ENCODE measurements at places on chromosomes 1 and 21.

GRCh38 chr21:29365661-29366265 lies 67.0 kb downstream of the BACH1 start:
- no peak for DNase-seq

- no peak for DNase-seq
Observed at GRCh38 chr1:54577612-54578011, 29.6 kb downstream of the ACOT11 start.

DNA sequence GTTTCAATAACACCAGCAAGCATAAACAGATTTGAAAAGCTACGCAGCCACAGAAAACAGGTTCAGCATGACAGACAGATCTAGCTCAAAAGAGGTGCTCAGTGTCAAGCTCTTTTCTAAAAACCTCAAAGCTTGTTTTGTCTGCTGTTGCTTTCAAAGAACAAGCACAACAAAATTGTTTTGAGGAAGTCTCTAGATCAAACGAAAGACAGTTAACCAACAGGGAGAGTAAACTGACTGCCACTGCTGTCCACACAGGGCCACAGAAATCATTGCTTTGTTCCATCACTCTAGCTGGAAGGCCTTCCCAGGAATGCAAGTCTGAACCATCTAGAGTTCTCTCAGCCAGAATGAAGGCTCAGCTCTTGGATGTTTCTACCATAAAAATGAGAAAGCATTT lies 12.8 kb downstream of the APP start:
- DNase-seq = no peak

- DNase-seq = peak; percentile 57
Observed at GRCh38 chr1:155080312-155081228, 1.9 kb downstream of the EFNA3 start.

- DNase-seq = no peak
Observed at GRCh38 chr1:200206761-200207160, 179.3 kb downstream of the NR5A2 start.

GRCh38 chr1:176382163-176382562 lies 80.8 kb upstream of the PAPPA2 start:
- DNase-seq = no peak

DNA sequence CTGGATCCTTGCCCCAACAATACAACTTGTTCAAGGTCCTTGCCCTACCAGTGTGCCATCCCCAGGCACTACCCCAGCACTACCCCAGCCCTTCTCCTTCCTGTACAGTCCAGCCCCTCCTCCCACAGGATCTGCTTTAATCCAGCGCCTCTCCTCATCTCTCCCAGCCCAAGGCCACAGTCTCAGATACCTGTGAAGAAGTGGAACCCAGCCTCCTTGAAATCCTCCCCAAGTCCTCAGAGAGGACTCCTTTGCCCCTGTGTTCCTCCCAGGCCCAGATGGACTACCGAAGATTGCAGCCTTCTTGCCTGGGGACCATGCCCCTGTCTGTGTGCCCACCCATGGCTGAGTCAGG lies 6.5 kb upstream of the CDC20 start:
- no peak for DNase-seq

GRCh38 chr1:199690496-199690895 lies 337.0 kb upstream of the NR5A2 start:
- no peak for DNase-seq

DNA sequence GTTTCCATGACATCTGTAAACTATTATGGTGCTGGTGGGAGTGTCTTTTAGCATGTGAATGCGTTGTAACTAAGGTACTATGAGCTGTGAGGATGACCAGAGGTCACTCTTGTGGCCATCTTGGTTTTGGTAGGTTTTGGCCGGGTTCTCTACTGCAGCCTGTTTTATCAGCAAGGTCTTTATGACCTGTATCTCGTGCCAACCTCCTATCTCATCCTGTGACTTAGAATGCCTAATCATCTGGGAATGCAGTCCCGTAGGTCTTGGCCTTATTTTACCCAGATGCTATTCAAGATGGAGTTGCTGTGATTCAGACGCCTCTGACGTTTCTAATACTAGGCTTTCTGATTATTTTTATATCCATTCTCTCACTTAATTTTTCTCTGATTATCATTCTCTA lies 9.4 kb downstream of the NCAM2 start:
- DNase-seq = no peak

- no peak for DNase-seq
Observed at GRCh38 chr1:50295566-50295965, 127.7 kb downstream of the DMRTA2 start.

- no peak for DNase-seq
Observed at GRCh38 chr1:19479351-19480120, 5.8 kb downstream of the CAPZB start.

GRCh38 chr1:211830328-211831142 lies at the start of gene LPGAT1:
LPGAT1 (minus strand) TSS chr1:211830763; CDS start chr1:211829296, 1,467 bp downstream.
- DNase-seq = peak; percentile 70

- DNase-seq = no peak
Observed at GRCh38 chr1:66261364-66261763, 272.6 kb upstream of the SGIP1 start.

DNA sequence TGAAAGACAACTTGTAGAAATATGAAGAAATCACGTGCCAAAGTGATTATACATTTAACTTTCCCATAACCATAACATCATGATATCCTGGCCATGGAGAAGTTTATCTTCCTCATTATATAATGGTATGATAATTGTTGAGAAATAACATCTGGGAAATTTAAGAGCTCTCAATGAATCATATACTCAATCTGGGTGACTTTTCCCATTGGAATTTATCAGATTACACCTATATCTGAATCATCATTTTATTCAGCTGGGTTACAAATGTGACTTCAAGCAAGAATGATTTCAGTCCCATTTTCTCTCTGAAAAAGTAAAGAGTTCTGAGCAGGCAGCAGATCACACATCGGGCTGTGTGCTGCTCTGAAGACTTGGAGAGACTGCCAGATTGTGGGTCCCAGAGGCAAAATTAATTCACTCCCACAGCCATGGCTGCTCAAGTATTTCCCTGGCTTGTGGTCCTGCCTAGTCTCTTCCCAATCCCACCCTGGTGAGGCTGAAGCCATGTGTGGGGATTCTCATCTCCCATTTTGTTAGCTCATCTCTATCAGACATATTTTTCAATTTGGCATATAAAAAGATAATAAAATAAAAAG lies 278.0 kb downstream of the MRPL39 start:
- DNase-seq = no peak

GRCh38 chr1:94702442-94702815 lies 117.7 kb upstream of the SLC44A3 start:
- no peak for DNase-seq

DNA sequence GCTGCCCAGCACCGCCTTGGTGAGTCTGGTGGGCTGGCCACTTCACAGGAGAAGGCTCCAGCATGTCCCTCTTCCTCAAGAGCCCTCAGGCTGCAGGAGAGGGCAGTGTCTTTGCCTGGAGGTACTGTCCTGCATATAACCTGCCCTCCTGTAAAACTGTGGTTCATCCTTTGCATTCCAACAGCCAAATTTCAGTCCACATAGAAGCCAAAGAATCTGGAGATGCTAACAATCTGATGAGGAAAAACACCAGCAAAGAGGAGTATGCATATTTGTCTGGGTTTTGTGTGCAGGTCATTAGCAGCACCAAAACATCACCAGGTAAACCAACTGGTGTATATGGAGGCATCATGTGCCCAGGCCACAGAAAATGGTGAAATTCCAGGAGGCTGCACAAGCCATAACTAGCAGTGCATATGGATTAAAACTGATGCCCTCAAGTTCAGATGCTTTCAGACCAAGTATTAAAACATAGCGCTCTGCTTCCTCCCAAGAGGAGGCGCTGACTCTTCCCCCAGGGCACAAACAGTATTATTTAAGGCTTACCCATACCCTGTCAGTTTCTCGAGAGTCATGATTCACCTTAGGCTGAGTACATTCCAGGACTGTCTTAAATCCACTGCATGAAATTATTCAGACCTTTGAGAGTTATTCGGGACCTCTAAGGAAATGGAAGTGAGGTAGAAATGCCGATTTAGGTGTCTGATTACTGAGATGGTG lies 150.5 kb upstream of the COA6 start:
- no peak for DNase-seq

- no peak for DNase-seq
Observed at GRCh38 chr21:14356746-14357145, 26.2 kb downstream of the HSPA13 start.

DNA sequence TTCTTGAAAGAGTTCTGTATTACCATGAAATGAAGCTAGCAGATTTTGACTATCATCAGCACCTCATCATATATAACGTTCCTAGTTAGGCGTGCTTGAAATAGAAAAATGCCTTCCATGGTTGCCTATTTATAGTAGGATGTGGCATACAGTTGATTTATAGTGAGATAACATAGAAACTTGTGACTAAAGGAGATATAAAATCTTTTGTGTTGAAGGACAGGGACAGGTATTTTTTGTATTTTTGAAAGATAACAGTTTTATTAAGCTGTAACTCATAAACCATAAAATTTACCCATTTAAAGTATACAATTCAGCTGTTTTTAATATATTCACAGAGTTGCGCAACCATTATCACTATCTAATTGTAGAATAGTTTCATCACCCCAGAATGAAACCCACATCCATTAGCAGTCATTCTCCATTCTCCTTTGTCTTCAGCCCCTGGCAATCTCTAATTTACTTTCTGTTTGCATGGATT lies 19.3 kb downstream of the SPEN start:
- DNase-seq = no peak

GRCh38 chr1:28936528-28936927 lies 22.2 kb downstream of the EPB41 start:
- no peak for DNase-seq

GRCh38 chr1:16088351-16088911 lies 15.0 kb upstream of the FAM131C start:
- DNase-seq = no peak

DNA sequence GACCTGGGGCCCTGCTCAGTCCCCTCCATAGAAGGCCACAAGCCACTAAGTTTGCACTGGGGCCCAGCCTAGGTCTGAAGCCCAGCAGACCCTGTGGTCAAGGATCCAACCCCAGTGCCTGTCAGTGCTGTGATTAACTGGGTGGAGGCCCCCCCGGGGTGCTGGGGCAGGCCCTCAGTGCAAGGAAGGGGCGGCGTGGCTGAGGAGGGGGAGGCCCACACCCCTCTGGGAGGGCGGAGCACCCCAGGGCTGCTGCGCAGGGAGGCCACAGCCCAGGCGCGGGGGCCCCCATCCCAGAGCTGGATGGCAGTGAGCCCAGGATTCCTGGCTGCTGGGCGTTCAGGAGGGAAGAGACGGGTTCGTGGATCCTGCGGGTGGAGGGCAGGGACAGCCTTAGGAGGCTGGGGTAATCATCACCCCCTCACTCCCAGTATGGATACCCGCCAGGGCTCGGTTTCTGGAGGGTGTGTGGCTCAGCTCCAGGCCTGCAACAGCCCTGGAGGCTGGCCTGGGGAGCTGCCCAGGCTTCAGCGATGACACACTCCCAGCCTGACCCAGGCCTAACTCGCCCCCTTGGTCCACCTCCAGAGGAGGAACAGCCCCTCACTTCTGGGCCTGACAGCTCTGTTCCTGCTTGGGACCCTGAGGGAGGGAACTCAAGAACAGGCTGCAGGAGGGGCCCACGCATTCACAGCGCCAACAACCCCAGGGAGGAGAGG lies 890 bp downstream of the GJC2 start:
- DNase-seq = no peak

- DNase-seq = no peak
Observed at GRCh38 chr1:174001573-174001972, 20.6 kb downstream of the RC3H1 start.

GRCh38 chr1:156657741-156658319 lies 15.9 kb downstream of the BCAN start:
- DNase-seq = no peak

- DNase-seq = no peak
Observed at GRCh38 chr1:41641941-41642527, 157.6 kb upstream of the EDN2 start.

- DNase-seq = no peak
Observed at GRCh38 chr1:75341537-75341936, 207.3 kb downstream of the LHX8 start.

- DNase-seq = peak; percentile 37
Observed at GRCh38 chr1:183472488-183473216, at the start of gene SMG7. SMG7 (plus strand) TSS chr1:183472499; CDS start chr1:183472621, 122 bp downstream.

GRCh38 chr1:13700521-13701270 lies 708 bp downstream of the PRDM2 start:
- no peak for DNase-seq

- DNase-seq = no peak
Observed at GRCh38 chr1:27531959-27532685, 42.2 kb upstream of the WASF2 start.

DNA sequence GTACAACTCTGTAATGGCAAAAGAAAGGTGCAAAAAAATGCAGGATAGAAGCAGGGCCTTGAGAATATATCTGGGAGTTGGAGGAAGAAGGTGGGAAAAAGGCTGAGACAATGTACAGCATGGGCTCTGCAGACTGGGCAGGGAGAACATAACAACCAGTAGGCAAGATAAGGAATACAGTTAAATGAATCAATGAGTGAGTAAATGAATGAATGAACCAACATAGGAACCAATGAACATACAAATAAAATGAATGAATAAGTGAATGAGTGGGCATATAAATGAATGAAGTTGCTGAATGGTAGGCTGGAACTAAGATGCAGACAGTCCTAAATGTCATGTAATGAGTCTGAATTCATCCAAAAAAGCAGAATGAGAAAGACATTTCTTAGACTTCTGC lies 370.6 kb downstream of the SMYD3 start:
- no peak for DNase-seq

DNA sequence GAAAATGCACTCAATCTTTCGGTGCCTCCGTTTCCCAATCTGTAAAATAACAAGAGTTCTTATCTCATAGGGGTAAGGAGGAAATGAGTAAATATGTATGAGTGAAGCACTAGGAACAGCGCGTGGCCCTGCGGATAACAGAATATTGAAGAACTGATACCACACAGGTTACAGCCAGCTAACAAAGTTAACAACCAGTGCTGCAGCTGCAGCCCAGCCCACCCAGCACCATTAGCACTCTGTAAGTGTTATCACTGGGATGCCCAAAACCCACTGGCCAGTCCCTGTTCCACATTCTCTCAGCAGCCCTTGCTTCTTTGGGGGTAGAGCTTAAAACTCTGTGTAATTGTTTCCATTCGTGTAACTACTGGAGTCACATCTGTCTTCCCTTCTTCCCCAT lies 89.5 kb downstream of the VWA5B1 start:
- no peak for DNase-seq

GRCh38 chr1:115365738-115366137 lies 27.7 kb upstream of the NGF start:
- no peak for DNase-seq

- DNase-seq = no peak
Observed at GRCh38 chr1:164605254-164606091, 46.5 kb downstream of the PBX1 start.

DNA sequence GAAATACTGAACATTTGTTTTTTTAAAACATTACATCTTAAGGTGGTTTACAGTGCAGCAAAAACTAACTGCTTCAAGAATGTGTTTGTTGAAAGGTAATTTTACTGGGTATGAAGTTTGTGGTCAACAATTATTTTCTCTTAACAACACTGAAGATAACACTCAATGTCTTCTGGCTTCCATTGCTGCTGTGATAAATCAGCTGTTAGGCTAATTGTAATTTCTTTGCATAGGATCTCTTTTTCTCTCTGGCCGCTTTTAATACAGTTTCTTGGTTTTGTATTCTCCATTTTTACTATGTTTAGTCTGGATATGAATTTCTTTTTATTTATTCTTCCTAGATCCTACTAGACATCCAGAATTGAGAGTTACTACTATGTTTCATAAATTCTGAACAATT lies 44.9 kb downstream of the DOCK7 start:
- DNase-seq = no peak

Data from neural crest cell (in vitro differentiated cells).